Central memory CD8-positive, alpha-beta T cell (primary cell): ENCODE measurements at places on chromosomes 3 and 15.

- DNase-seq, result no peak
Measured at GRCh38 chr15:68377766-68378165, 54.2 kb downstream of the ITGA11 start.

GRCh38 chr15:42994546-42994945 lies 74.0 kb upstream of the TTBK2 start:
- no peak for DNase-seq

DNA sequence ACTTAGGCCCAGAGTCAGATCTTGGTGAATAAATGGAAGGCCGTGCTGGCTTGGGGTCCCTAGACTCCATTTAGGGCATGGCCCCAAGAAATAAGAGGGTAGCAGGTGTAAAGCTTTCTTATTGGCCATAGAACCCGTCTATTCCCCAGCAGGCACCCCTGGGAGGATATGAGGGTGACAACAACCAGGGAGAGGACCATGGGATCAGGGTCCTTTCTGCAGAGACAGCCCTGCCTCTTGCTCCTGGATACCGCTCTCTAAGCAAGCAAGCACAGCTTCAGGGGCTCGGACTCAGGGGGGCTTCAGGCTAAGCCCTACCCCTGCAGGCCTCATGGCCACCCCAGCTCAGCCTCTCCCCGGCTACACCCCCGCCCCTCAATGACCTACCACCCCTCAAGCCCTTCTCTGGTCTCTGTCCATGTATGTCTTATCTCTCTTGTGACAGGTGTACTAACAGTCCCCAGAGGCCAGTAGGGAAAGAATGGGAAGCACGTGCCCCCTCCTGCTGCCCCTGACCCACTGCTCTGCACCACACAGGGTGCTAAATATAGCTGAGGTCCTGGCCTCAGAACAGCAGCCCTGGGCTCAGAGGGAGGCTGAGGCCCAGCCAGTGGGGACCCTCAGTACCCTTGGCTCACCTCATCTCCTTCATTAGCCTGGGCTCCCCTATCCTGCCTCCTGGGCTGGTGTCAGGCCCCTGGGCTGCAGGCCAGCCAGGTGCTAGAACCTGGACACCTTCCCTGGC lies 1.9 kb downstream of the XIRP1 start:
- DNase-seq, result no peak

DNA sequence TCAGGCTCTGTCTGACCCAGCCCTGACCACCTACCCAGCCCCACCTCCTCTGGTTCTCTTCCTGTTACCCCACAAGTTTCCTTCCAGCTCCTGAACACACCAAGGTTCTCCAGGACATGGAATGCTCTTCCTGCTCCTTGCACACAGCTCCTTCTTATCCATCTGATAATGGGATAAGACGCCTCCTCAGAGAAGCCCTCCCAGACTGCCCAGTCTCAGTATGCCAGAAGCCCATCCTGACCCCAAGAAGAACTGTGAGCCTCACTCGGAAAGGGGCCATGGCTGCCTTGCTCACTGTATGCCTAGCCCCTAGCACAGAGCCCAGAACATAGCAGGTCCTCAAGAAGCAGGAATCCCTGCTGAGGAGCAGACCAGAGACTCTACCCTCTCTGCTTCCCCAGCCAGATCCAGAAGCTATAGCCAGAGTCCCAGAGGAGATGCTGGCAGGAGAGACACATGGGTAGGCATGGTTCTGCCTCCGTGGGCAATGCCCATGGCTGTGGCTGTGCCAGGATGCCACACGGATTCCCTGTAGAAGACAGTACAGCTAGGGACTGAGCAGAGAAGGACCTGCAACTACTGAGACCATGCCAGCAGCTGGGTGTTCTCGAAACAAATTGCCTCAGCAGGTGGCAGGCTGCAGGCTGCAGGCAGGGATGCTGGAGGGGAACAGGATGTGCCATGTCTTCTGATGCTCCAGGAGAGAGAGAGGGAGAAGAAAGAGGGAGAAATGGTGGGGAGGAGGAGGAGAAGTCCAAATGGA lies 74.0 kb upstream of the LINGO1 start:
- DNase-seq, result no peak

- no peak for DNase-seq
Measured at GRCh38 chr3:40653001-40653400, 128.2 kb downstream of the ZNF621 start.

GRCh38 chr3:153096731-153097131 lies 65.3 kb upstream of the RAP2B start:
- DNase-seq, result no peak
